H7 (cell line): ENCODE measurements at places on chromosomes 12 and 14.

- no peak for DNase-seq
These were observed 283.5 kb downstream of the ZFP36L1 start for GRCh38 chr14:68509188-68509983.

- DNase-seq, result no peak
These were observed 58.5 kb upstream of the PLXNC1 start for GRCh38 chr12:94089891-94090290.

GRCh38 chr14:106393742-106394141 is 867.4 kb downstream of the TMEM121 start:
- DNase-seq, result no peak

GRCh38 chr14:101124815-101125214 is 221.3 kb upstream of the RTL1 start:
- peak; percentile 4 for DNase-seq

DNA sequence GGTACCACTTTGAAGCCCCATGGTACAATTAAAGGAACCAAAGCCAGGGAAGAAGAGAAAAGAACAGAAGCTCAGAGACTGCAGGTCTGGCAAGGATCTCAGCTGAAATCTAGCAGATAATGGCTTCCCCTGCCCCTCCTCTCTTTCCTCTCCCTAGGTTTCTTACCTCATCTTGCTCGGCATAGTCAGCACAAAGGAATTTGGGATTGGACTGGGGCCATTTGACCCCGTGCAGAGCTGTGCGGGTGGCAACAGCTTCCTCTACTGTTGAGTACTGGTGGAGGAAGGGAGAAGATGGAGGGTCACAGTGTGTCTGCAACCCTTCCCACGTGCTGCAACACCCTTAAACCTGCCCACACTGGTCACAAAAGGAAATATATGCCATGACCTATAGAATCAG is 4.7 kb upstream of the CDH24 start:
- DNase-seq, result peak; percentile 23
